ENCODE measurements at places on chromosomes 7 and 10.

- DNase-seq, result no peak
Observed at GRCh38 chr7:120332433-120332832, 59.5 kb downstream of the KCND2 start.

DNA sequence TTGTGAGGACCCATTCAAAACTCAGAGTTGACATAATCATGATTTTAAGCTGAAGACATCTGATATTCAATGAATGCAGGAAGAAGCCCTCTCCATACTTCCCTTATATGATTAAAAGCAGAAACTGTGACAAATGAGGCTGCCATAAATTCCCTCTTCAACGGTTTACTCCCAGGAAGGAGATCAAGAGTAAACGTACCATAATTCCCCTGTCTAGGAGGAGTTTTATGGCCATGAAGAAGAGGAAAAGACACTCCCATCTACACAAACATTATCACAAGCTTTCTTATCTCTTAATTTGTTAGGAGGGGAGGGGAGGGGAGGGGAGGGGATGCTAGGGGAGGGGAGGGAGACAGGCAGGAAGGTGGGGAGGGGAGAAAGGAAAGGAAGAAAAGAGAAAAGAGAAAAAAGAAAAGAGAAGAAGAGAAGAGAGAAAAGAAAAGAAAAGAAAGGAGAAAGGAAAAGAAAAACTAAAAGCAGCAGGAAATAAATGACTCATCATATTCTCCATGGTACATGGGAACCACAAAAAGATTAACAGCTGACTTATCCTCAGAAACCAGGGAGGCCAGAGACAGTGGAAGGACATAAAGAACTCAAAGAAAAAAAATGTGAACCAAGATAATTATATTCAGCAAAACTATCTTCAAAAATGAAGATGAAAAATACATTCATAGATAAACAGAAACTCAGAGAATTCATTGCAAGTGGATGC lies 121.6 kb downstream of the ALOX5 start:
- no peak for DNase-seq

DNA sequence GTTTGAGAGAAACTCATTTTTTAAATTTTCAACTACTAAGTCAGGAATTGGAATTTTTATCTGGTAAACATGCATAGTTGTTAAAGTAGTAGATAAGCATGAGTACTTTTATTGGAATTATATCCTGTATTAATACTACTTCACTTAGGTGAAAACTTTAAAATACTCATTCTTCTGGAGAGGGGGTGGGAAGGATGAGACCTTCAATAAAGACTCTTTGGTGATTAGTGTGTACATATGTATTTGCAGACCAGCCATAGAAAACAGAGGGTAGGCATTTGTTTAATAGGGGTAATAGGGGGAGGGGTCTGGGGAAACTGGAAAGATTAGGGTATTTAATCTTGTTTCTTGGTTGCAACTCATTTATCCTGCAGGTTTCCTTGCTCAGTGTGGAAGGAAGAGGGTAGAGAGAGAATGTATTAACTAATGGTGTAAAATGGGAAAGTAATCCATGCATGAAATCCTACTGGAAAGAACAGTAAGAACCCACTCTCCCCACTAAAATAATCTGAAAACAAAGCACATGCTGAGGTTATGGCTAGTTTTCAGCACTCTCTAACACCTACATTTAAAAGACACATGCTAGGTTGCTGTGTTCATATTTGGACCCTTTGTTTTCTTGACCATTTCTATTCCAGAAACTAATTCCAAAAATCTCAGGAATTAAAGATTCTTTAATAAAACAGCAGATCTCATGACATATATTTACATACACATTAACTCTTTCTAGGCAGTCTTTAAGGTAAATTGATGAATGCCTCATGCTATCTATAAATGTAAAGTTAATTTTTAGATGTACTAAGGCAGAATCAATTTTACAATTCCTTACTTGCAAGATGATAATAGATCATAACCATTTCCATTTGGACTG lies 6.2 kb upstream of the IGF2BP3 start:
- no peak for DNase-seq

DNA sequence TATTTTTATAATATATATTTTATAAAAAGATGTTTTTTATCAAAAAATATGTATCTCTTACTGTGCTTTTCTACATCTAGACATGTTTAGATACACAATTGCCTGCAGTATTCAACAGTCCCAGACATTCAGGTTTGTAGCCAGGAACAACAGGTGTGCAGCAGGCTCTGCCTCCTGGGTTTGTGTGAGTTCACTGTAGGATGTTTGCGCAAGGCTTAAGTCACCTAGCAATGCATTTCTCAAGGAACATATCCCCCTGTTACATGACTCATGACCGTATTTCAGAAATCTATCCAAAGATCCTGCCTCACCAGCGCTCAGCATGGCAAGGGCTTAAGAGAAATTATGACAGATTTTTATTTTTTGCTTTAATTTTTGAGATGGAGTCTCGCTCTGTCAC lies 41.5 kb downstream of the PITRM1 start:
- DNase-seq, result no peak

DNA sequence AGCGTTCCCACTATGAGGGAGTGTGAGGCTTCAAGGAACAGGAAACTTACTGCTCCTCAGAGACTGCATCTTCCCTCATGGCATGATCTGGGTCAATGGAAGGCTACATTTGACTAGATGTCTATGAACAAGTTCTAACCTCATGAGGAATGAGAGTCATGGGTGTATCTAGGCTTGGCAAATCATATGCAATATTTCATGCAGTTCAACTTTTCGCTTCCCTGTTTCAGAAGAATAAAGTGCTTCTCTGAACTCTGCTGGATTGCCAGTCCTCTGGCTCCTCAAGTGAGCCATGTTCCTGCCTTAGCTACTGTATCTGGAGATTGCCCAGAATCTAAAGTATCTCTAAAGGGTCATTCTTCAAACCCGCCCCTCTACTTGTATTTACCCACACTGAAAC lies 54.3 kb upstream of the SEMA3A start:
- DNase-seq, result no peak

- no peak for DNase-seq
Observed at GRCh38 chr10:31820096-31820495, 108.5 kb downstream of the ARHGAP12 start.

DNA sequence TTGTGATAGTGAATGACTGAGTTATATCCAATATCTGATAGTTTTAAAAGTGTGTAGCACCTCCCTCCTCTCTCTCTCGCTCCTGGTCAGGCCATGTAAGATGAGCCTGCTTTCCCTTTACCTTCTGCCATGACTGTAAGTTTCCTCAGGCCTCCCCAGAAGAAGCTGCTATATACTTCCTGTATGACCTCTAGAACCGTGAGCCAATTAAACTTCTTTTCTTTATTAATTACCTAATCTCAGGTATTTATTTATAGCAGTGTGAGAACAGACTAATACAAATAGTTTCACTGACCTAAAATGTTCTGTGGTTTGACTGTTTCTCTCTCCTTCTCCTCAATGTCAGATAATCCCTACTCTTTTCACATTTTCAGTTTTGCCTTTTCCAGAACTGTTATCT lies 321.3 kb upstream of the MBL2 start:
- DNase-seq, result no peak

- DNase-seq, result no peak
Observed at GRCh38 chr7:45563941-45564461, 10.2 kb upstream of the ADCY1 start.

All from astrocyte of the cerebellum (primary cell).